Activated CD4-positive, alpha-beta T cell treated with anti-CD3 and anti-CD28 coated beads, Interleukin-10, Interleukin-2, amounts not matched to agents 100 ng/mL and 50 ng/mL, durations not matched to agents 16 hours and 8 hours (primary cell): ENCODE measurements at places on chromosomes 13 and 19.

GRCh38 chr13:111152844-111153243 is 37.7 kb downstream of the ARHGEF7 start:
- no peak for DNase-seq

GRCh38 chr13:71754407-71754974 is 112.5 kb downstream of the DACH1 start:
- no peak for DNase-seq

DNA sequence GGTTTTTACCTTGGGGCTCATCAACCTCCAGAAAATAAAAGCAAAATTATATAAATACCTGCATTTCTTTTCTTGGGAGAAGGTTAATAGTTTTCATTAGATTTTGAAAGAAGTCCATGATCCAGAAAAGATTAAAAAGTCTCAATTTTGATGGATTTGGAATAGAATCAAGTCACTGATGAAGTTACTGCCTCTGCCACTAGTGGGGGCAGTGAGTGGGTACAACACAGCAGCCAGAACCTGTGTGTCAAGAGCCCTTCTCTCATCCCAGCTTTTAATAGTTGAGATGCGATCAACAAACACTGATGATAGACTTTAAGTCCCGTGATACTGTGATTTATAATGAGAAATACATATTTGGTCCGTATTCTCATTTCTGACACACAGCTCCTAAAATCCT is 686.7 kb downstream of the DIAPH3 start:
- DNase-seq: no peak

GRCh38 chr19:49879243-49879963 is 1.9 kb downstream of the TBC1D17 start:
- peak; percentile 56 for DNase-seq
